ENCODE measurements at places on chromosomes 13 and 19. TPM values are rescaled to one million over a fixed set of nuclear protein-coding genes. Genes with fewer than 3 reads are reported as not detected.

The N4BP2L1 gene
- 38.7 TPM for total RNA-seq

- H3K4me3 ChIP-seq, result no peak overlapping the region
- DNase-seq, result no peak
- no peaks in the 10 kb centered on the region for H3K4me1 ChIP-seq
- H3K27ac ChIP-seq, result no peak overlapping the region
These were observed 8.2 kb downstream of the CDK8 start for GRCh38 chr13:26262156-26262555.

The FFAR2 gene
- total RNA-seq, result not detected

The RNF17 gene
- 0.11 TPM for total RNA-seq

The ZNF571 gene
- total RNA-seq, result 10.7 TPM

DNA sequence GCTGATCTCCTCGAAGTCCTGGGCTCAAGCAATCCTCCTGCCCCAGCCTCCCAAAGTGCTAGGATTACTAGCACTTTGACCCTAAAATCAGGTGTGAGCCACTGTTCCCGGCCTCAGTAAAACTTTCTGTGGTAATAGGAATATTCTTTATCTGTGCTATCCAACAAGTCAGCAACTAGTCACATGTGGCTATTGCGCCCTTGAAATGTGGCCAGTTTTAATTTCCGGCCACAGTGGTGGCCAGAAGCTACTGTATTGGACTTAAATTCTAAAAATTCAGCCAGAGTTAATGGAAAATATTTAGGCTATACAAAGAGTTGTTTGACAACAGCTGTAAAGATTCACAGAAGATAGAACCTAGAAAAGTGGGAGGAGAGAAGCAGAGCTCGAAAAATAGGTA lies 30.0 kb downstream of the KEAP1 start:
- H3K4me1 ChIP-seq, result no peaks in the 10 kb centered on the region
- no peaks in the 10 kb centered on the region for H3K36me3 ChIP-seq

- H3K27me3 ChIP-seq, result no peaks in the 10 kb centered on the region
- H3K4me3 ChIP-seq, result no peak overlapping the region
- no peaks in the 10 kb centered on the region for H3K4me1 ChIP-seq
- no peak overlapping the region for H3K27ac ChIP-seq
These were observed 39.9 kb downstream of the ITGBL1 start for GRCh38 chr13:101492251-101492910.

The TNNT1 gene
- not detected for total RNA-seq

The PINLYP gene
- 19.3 TPM for total RNA-seq

The MUC16 gene
- total RNA-seq, result 0.94 TPM

The POU2F2 gene
- total RNA-seq, result 0.11 TPM

GRCh38 chr19:54193011-54193410 lies 1.9 kb downstream of the TSEN34 start:
- no peak overlapping the region for H3K27ac ChIP-seq
- no peaks in the 10 kb centered on the region for H3K27me3 ChIP-seq
- H3K4me3 ChIP-seq, result no peak overlapping the region
- DNase-seq, result no peak
- H3K36me3 ChIP-seq, result peaks cover 9% of the 10 kb centered on the region

GRCh38 chr13:48769107-48769704 lies 115.5 kb downstream of the CYSLTR2 start:
- DNase-seq, result peak; percentile 85
- H3K4me3 ChIP-seq, result no peak overlapping the region
- no peaks in the 10 kb centered on the region for H3K36me3 ChIP-seq
- no peaks in the 10 kb centered on the region for H3K27me3 ChIP-seq
- H3K4me1 ChIP-seq, result no peaks in the 10 kb centered on the region

GRCh38 chr19:2282062-2282861 lies at the start of gene PEAK3:
TSS of gene PEAK3 (minus strand) at chr19:2282175. CDS start at chr19:2280931, 1,244 bp downstream.
- no peaks in the 10 kb centered on the region for H3K27me3 ChIP-seq
- peaks cover 11% of the 10 kb centered on the region for H3K4me1 ChIP-seq
- H3K4me3 ChIP-seq, result no peak within 1 kb of the TSS
- H3K36me3 ChIP-seq, result no peaks in the 10 kb centered on the region
- no peak within 1 kb of the TSS for H3K27ac ChIP-seq

- H3K27me3 ChIP-seq, result no peaks in the 10 kb centered on the region
- no peak overlapping the region for H3K27ac ChIP-seq
- peaks cover 6% of the 10 kb centered on the region for H3K4me1 ChIP-seq
- H3K36me3 ChIP-seq, result no peaks in the 10 kb centered on the region
These were observed 60.3 kb downstream of the SLC7A9 start for GRCh38 chr19:32809254-32809653.

The SIGLEC5 gene
- 0.27 TPM for total RNA-seq

DNA sequence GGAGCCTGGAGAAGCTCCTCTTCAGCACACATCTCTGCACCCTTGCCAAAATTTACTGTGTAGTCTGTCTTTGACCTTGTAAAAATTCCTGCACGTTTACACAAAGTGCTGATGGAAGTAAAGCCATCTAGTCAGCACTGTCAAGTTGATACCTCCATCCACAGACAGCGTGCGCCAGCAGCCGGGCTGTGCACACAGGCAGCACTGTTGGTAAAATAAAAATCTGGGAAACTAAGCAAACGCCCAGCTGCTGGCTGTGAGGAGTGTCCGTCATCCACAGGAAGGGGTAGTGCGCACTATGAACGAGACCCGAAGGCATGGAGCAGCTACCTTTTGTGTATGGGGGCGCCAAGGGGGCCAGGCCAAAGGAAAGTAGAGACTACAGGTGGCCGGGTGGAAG lies 17.4 kb upstream of the SIGLEC11 start:
- H3K36me3 ChIP-seq, result peaks cover 21% of the 10 kb centered on the region
- H3K27me3 ChIP-seq, result no peaks in the 10 kb centered on the region
- H3K4me3 ChIP-seq, result no peak overlapping the region
- DNase-seq, result no peak

The SUGP1 gene
- 41.3 TPM for total RNA-seq

DNA sequence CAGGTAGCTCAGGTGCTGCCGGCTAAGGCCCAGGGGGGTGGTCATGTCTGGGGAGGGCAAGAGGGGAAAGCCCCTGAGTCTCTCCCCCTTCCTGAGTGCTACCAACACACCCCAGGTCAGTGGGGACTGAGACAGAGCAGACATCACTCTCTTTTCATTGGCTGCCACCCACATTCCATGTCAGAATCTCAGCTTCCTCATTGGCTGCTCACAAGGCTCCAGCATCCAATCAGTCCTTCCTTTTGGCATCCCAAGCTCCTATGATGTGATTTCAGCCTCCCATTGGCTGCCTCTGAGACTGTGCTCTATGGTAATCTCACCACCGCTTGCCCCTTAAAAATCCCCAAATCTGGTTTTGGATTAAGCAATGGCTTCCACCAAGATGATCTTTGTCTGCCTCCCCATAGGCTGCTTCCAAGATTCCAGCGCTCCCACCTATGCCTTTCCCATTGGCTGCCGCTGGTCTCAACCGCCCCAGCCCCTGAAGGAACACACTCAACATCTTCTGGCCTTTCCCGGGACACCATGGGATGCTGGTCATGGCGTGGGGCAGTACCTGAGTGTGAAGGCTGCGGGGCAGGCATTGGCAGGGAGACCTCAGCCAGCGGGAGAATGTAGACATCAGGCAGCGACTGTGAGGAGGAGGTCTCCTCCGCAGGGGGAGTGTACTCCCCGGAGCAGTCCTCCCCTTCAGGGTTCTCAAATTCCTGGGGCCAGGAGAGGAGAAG lies 2.0 kb downstream of the LMTK3 start:
- no peak overlapping the region for H3K4me3 ChIP-seq
- H3K36me3 ChIP-seq, result no peaks in the 10 kb centered on the region

The BRSK1 gene
- total RNA-seq, result 1.2 TPM

The FLT3 gene
- total RNA-seq, result 0.68 TPM

The WDR88 gene
- not detected for total RNA-seq

DNA sequence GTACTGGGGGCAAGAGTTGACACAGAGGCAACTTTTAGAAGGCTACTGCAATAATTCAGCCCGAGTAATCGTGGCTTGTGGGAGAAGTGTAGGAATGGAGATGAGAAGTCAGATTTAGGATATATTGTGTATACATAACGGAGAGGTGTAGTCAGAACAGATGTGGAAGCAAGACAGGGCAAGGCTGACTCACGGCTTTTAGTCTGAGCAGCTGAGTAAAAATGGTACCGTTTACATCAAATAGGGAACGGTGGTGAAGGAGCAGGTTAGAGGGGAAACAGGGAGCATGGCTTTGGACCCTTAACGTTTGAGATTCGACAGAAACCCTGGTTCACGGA lies 796 bp upstream of the LSM14A start:
- H3K27me3 ChIP-seq, result no peaks in the 10 kb centered on the region
- DNase-seq, result no peak
- H3K4me1 ChIP-seq, result peaks cover 36% of the 10 kb centered on the region
- peak overlapping the region; percentile 96 for H3K27ac ChIP-seq

DNA sequence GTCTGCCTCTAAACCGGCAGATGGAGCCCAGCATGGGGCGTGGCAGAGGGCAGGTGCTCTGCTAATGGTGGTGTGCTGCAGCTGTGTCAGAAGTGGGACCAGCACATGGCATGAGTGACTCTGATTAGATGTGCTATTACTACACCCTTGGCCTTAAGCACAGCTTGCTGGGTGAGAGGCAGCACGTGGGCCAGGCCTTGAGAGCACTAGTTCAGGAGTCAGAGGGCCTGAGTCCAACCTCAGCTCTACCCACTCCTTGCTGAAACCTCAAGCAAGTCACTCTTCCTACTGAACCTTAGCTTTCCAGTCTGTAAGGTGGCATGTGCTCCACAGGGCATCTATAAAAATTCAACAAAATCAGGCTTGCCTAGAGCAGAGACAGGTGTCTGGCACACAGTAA lies 22.7 kb downstream of the AKT2 start:
- no peaks in the 10 kb centered on the region for H3K27me3 ChIP-seq
- H3K27ac ChIP-seq, result peak overlapping the region; percentile 92
- no peak for DNase-seq
- no peak overlapping the region for H3K4me3 ChIP-seq
- no peaks in the 10 kb centered on the region for H3K36me3 ChIP-seq
- H3K4me1 ChIP-seq, result peaks cover 60% of the 10 kb centered on the region

DNA sequence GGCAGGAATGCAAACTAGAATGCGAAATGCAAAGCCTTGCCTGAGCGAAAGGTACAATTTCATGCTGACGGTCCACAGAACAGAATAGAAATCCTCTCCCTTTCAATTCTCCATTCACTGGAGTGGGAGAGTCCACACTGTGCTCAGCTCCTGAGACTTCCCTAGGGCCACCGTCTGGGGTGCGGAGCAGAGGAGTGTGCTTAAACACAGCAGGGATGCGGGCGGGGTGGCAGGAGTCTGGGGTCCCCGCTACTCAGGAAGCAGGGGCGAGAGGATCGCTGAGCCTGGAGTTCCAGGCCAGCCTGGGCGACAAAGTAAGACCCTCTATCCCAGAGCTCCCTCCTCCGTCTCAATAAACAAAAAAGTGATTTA lies 552 bp upstream of the ZNF816 start:
- H3K4me1 ChIP-seq, result peaks cover 12% of the 10 kb centered on the region
- peak; percentile 29 for DNase-seq
- H3K27ac ChIP-seq, result peak overlapping the region; percentile 67
- H3K4me3 ChIP-seq, result peak overlapping the region; percentile 47
- H3K36me3 ChIP-seq, result no peaks in the 10 kb centered on the region
- H3K27me3 ChIP-seq, result no peaks in the 10 kb centered on the region

- no peak overlapping the region for H3K27ac ChIP-seq
- H3K4me1 ChIP-seq, result peaks cover 16% of the 10 kb centered on the region
- DNase-seq, result no peak
- no peaks in the 10 kb centered on the region for H3K27me3 ChIP-seq
These were observed 33.0 kb downstream of the LYL1 start for GRCh38 chr19:13069415-13070359.

The SLC25A23 gene
- 75.2 TPM for total RNA-seq

DNA sequence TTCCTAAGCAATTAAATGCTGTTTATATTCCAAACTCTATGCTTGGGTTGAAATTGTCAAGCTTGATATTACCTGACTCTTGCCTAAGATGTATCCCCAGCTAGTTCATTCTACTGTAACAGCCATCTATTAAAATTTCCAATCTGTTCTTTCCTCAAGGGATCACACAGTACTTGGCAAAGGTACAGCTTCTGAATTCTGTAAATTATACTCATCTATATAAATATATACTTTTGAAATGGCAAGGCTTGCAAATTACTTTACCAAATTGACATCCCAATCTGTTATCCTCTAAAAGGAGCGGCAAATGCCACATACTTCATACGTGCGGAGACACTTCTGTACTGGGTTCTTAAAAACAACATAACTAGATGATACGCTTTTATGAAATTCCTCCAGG lies 330.2 kb downstream of the DNAJC15 start:
- H3K4me3 ChIP-seq, result no peak overlapping the region
- no peaks in the 10 kb centered on the region for H3K36me3 ChIP-seq
- no peaks in the 10 kb centered on the region for H3K4me1 ChIP-seq
- H3K27ac ChIP-seq, result no peak overlapping the region
